ENCODE measurements at places on chromosomes 12 and 14.

GRCh38 chr12:46133751-46134150 lies 135.1 kb downstream of the SLC38A1 start:
- no peak for DNase-seq

- no peak for DNase-seq
Measured at GRCh38 chr12:54164387-54165145, 24.2 kb downstream of the SMUG1 start.

GRCh38 chr14:32762886-32763285 lies 175.8 kb upstream of the NPAS3 start:
- DNase-seq = no peak

DNA sequence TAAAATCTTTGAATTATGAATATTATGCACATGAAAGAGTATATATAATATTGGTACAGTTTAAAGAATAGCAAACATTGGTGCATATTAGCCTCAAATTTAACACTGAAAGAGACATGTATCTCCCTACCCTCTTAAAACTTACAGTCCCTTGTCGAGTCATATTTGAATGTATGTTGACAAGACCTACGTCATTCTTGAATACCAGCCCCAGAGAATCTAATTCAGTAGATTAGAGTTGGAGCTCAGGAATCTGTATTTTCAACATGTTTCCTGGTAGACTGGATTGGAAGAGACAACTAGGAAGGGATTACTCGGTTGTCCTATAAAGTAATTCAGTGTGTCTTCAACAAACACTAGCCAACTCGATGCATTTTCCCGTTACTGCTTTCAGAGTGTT lies 104.8 kb downstream of the PDE3A start:
- no peak for DNase-seq

- DNase-seq = no peak
Measured at GRCh38 chr12:116639765-116640164, 80.6 kb downstream of the MAP1LC3B2 start.

DNA sequence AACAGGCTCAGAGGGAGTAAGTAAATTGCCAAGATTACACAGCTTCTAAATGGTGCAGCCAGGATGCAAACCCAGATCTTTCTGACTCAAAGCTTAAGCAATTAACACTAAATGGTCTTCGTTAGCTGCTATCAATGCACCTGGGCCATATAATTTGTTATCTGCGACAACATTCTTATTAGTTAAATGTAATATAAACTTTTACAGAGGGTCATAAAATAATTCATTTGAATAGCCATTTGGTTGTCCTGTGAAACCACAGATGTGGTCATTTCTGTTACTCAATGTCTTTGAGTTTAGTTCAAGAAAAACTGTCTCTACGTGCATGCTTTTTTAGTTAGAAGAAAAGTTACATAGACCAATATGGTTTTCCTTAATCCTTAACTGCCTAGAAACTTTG lies 22.1 kb upstream of the NAP1L1 start:
- no peak for DNase-seq

DNA sequence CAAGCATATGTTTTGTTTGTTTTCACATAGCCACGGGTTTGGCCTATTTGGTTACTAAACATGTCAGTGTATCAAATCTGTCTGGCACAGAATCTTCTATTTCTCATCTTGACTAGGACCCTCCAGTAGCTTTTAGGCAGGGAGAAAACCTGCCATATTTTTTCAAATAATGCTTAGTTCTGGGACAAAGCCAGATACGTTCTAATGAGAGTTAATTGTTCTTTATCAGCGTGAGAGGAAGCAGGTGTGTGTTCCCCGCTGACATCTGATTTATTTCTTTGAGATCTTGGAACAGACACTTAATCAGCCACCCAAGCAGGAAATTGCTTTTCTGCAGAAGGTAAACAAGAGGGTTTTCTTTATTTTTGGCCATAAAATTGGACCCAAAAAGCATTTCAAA lies 54.8 kb downstream of the GOLGA5 start:
- DNase-seq = no peak

GRCh38 chr12:13230500-13230899 lies 34.0 kb downstream of the EMP1 start:
- DNase-seq = no peak
